Bronchial epithelial cell (primary cell): ENCODE measurements at places on chromosomes 2 and 18. TPM values are rescaled to one million over a fixed set of nuclear protein-coding genes. Genes with fewer than 3 reads are reported as not detected.

ADCYAP1 gene
- not detected in 2 replicates for total RNA-seq

INHA gene
- total RNA-seq: under 0.01 and 0.13 TPM in 2 replicates

PIEZO2 gene
- under 0.01 and 1.3 TPM in 2 replicates for total RNA-seq

APLF gene
- total RNA-seq: 4.2 and 6.1 TPM in 2 replicates

GCG gene
- total RNA-seq: not detected in 2 replicates

GAREM1 gene
- total RNA-seq: 10.0 and 14.1 TPM in 2 replicates

TBR1 gene
- total RNA-seq: under 0.01 TPM in 2 replicates

INO80C gene
- 5.3 and 9.5 TPM in 2 replicates for total RNA-seq

GRCh38 chr18:62384068-62384467 lies 59.0 kb downstream of the TNFRSF11A start:
- DNase-seq: no peak

GRCh38 chr2:48228345-48228684 lies 301.6 kb upstream of the STON1 start:
- no peak for DNase-seq

GRCh38 chr2:96074156-96074555 lies 39.4 kb upstream of the GPAT2 start:
- DNase-seq: no peak

DNA sequence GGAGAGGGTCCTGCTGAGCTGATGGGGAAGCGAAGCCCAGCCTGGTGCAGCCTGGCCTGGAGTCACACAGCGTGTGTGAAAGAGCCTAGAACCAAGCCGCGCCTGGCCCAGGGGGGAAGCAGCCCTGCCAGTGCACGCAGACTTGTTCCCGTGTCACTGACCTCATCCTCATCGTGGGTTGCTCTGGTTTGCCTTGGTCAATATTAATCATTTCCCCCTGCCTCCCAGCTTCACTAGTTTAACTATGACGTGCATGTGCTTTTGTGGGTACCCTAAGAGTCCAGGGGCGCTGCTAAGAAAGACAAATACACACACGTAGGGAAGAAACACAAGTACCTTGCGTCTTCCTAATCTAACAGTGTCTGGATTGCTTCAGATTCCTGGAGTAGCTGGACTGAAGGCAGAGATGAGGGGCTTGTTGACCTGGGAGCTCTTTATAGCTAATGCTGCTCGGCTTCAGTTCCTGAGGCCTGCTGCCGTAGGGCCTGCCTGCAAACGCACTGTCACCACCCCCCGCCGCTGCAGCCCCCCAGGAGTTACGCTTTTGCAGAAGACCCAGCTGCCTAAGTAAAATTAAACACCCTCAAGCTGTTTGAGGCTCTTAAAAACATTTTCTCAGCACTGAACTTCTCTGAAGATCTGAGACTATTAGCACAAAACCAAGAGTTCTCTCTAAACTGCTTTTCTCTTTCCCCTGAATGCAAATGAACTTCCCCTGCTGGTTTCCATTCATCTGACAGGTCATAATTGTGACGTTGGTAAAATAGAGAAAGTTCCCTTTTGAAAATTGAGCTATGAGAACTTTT lies 159.2 kb downstream of the FAM210A start:
- DNase-seq: peak; percentile 9

GRCh38 chr2:38631976-38632375 lies 29.2 kb upstream of the HNRNPLL start:
- DNase-seq: no peak

GRCh38 chr2:29598978-29599377 lies 322.4 kb downstream of the ALK start:
- DNase-seq: no peak

GRCh38 chr2:43486603-43487002 lies 109.2 kb downstream of the THADA start:
- no peak for DNase-seq

GRCh38 chr18:71398531-71398930 lies 1109.7 kb downstream of the SOCS6 start:
- no peak for DNase-seq

- no peak for DNase-seq
Observed at GRCh38 chr2:557635-558301, 119.4 kb downstream of the TMEM18 start.

DNA sequence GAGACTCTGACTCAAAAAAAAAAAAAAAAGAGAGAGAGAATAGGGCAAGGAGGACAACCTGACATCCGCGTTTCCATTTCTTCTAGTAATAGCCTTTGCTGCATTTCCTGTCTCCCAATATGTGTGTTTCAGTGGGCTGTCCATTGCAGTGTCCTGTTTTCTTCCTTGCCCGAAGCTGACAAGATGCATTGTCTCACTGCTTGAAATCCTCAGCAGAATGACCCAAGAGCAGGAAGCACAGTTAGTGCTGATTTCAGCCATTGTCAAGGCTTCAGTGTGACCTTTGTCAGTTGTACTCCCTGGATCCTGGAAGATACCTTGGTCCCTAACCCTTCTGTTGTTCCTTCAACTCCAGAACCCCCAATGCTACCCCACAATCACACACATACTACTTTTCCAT lies 71.2 kb downstream of the SLC16A14 start:
- DNase-seq: no peak

GRCh38 chr2:207109768-207110167 lies 56.0 kb downstream of the KLF7 start:
- DNase-seq: no peak

GRCh38 chr2:49973436-49973835 lies 819.1 kb upstream of the FSHR start:
- DNase-seq: no peak

DNA sequence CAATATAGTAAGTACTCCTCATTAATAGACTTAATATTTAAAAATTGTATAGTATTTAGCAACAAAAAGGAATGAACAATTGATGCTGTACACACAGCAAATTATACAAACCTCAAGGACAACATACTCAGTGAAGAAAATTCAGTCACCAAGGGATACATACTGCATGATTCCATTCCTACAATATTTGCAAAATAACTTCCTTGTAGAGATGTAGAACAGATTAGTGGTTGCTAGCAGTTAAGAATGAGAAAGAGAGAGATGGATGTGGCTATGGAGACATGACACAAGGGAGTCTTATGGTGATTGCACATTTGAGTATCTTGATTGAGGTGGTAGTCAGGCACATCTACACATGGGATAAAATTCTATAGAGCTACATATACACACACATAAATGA lies 26.0 kb downstream of the COL3A1 start:
- DNase-seq: no peak

- DNase-seq: peak; percentile 14
Observed at GRCh38 chr2:85804583-85804982, 50.8 kb downstream of the ATOH8 start.

DNA sequence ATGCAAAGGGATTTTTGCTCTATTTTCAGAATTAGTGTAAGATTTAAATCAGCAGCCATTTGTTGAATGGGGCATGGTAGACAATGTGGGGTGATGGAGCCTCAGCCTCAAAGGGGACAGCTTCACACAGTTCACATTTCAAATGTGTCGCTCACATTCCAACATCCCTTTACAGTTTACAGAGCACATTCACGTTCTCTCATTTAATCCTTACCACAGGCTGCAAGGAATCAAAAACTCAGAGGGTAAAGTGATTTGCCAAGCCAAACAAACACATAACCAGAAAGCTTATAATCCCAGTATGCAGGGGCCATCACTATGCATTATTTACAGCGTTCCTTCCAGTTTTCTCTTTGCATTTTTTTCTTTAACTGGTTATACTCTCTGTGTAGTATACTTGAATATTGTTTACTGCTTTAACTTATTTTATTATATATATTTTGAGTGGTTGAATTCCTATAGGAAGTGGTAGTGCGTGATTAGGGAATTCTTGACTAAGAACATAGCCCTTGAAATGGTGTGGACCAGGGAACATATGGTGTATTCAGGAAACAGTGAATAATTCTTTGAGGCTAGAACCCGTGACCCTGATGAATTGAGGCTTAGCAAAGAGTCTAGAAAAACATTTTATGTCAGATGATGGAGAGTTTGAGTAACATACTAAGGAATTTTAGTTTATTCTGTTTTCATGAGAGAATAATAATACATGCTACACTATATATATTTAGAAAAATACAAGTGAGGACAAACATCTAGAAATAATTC lies 18.1 kb upstream of the TAF1B start:
- DNase-seq: no peak

- DNase-seq: peak; percentile 3
Observed at GRCh38 chr18:42296723-42297122, 341.7 kb downstream of the PIK3C3 start.

DNA sequence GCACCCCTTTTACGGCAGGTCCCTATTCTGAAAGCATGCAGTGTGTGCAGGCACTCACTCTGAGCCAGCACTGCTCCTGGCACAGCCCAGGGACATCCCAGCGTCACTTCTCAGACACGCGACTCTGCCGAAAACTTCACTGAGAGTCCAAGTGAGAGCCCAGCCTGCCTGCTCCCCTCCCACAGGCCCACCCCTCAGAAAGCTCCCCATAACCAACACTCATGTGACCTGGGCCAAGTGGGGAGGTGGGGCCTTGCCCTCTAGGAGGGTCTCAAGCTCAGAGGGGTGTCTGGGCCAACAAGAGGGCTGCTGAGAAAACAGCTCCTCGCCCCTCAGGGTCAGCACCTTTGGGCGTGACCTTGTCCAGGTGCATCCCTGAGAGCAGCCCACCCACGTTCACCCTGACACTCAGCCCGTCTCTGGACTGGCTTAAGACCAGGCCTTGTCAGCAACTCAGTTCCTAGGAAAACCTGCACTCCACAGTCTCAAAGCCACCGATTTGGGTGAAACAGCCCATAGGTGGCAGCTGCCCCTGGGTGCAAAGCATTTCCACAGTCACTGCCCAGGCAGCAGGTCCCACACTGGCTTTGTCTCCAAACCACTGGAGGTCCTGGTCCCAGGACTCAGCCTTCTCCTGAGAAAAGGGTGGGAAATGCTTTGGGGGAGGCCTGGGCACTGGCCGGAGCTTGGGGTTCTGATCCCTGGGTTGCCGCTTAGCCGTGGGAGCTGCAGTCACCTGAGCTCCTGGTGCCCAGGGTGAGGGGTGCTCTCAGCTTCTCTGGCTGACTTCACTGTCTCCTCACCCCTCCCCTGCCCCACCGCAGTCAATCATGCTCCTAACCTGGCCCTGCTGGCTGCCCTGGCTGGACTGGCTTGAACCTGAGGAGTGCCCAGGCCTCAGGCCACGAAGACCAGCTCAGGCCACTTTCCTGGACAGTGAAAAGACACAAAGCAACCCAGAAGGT lies 209.6 kb downstream of the HDAC4 start:
- no peak for DNase-seq

GRCh38 chr2:74000666-74001065 lies 16.0 kb downstream of the TET3 start:
- DNase-seq: no peak

GRCh38 chr2:19733951-19734425 lies 167.8 kb downstream of the TTC32 start:
- DNase-seq: no peak

DNA sequence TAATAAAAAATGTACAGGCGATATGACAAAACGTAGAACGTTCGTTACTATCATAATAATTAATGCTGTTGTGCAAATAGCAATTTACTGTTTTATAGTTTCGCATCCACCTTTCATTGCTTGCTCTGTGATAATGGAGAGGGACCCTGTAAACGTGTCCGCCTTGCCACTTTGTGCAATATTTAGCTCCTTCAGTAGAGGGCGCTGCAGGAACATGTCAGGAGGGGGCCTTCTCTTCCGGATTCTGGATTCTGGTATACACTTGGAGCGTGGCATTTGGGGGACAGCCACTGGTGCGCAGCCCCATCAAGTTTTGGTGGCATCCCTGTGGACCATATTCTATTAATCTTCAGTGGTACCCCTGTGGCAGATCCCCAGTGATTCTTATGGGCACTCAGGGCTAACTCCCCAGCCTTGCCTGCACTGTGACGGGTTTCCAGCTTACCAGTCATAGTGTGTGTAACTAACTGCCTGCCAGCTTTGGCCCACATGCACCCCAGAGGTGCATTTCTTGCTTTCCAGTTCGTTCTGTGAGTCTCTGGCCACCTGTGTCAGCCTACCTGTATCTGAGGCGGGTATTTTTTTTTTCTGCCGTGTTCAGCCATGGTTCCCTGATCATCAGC lies 140.3 kb downstream of the CYRIA start:
- DNase-seq: peak; percentile 27

DNA sequence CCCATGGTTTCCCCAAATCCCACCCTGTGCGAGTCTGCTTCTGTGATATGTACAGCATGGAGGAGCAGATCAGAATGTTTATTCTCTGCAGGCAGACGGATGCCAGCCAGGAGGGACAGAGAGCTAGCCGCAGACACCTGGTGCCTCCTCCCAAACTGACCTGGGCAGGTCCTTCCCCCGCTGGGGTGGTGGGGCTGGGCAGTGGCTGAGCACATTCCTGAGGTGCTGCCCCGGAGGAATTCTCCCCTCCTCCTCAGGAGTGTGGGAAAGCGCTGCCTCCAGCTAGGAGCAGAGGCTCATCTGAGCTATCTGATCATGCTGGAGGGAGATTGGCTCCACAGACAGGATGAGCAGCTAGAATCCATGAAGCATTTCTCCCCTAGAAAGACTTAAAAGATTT lies 21.7 kb downstream of the C2orf92 start:
- no peak for DNase-seq

- peak; percentile 88 for DNase-seq
Observed at GRCh38 chr2:68368654-68369336, 3.7 kb downstream of the PLEK start.

GRCh38 chr2:18290386-18290785 lies 270.1 kb downstream of the RDH14 start:
- no peak for DNase-seq

- no peak for DNase-seq
Observed at GRCh38 chr18:39805218-39805617, 2149.8 kb upstream of the PIK3C3 start.

DNA sequence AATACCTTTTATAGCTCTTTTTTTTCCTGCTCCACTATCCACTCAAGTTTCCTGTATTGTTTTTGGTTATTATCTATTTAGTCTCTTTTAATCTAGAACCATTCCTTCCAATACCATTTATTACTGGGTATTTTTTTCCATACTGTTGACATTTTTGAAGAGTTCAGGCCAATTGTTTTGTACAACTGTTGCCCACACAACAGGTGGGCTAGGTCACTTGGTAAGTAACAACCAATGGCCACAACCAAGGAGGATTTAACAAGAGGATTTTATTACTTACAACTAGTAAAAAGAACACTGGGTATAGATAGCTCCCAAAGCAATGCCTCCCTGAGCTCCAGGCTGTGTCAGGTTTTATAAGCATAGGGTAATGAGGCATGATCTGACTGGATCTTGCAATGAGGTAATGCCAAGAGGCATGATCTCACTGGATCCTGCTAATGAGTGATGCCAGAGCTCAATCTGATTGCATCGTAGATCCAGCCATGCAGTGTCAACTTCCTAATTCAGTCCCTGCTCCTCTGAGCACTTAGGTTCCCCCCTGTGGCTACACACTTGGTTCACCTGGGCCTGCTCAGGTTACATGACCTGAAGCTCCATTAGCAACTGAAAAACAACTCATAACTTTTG lies 7.1 kb upstream of the CEP68 start:
- no peak for DNase-seq

DNA sequence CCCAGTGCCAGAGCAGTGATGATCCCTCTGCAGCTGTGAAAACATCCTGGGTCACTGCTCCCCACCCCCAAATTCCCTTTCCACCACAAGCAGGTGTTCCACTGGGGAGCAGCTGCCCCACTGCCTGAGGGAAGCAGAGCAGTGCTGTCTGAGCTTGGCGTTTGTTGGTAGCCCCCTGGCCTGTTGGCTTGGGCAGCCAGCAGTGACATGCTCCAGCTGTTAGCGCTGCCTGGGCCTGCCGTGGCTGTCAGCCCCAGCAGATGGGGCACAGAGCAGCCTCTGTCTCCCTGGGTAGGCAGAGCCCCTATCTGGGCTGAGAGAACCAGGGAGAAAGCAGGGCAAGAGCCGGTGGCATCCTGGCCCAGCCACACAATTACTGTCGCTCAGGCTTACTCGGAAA lies 247.7 kb downstream of the GLI2 start:
- DNase-seq: no peak
